ENCODE measurements at places on chromosomes 1 and 21.

DNA sequence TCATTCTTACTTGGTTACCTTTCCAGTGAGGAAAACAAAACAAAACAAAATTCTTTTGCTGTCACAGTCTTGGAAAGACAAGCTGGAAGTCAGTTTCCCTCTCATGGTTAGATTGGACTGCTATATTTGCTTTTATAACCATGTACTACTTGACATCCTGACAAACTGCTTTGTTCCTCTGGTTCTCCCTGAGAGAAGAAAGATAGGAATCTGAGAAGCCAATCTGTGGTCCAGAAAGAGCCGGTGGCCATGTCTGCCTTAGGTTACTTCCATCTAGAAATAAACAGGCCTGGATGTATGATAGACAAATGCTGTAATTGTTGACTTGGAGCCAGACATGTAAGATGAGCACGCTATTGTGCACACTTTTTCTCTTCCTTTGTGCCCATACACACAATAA lies 330.0 kb downstream of the BRINP3 start:
- no peak for DNase-seq

- peak; percentile 49 for DNase-seq
These were observed 110.9 kb downstream of the TOMM20 start for GRCh38 chr1:235017719-235018118.

DNA sequence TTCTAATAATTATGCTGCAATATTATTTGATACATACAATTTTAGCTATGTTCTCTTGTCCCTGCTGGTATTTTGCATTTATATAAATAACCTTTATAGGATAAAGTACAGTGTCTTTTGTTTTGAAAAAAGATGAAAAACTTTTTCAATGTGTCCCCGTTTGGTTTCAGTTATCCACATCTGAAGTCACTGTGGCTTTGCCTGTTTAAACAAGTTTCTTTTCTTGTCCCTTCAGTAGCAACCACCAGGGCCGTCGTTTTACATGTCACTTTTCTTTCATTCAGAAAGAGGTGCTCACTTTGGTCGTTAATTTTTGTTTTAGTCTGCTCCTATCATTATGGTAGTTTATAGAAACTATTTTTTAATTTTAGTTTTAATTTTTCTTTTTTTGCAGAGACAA lies 41.4 kb downstream of the RABGAP1L start:
- no peak for DNase-seq

GRCh38 chr1:116154536-116154935 lies 43.3 kb downstream of the MAB21L3 start:
- no peak for DNase-seq

DNA sequence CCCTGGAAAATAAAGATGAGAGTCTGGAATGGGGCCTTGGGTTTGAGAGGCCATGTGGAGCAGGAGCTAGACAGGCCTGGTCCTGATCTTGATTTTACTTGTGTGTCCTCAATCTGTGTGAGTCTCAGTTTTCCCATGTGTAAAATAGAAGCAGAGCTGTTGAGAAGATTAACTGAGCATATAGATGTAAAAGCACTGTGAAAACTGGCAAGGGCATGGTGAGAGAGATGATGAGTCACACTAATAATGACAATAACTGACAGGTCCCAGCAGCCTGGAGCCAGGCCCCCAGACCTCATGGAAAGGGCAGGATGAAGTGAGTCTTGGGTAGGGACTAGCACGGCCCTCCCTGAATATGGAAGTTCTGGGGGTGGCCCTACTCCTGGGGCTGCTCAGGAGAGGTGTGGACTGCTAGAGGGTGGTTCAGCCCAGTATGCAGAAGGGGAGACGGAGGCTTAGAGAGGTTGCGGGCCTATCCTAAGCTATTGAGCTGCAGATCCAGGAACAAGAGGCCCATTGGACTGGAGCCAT lies 2.8 kb upstream of the AHDC1 start:
- DNase-seq = peak; percentile 50

DNA sequence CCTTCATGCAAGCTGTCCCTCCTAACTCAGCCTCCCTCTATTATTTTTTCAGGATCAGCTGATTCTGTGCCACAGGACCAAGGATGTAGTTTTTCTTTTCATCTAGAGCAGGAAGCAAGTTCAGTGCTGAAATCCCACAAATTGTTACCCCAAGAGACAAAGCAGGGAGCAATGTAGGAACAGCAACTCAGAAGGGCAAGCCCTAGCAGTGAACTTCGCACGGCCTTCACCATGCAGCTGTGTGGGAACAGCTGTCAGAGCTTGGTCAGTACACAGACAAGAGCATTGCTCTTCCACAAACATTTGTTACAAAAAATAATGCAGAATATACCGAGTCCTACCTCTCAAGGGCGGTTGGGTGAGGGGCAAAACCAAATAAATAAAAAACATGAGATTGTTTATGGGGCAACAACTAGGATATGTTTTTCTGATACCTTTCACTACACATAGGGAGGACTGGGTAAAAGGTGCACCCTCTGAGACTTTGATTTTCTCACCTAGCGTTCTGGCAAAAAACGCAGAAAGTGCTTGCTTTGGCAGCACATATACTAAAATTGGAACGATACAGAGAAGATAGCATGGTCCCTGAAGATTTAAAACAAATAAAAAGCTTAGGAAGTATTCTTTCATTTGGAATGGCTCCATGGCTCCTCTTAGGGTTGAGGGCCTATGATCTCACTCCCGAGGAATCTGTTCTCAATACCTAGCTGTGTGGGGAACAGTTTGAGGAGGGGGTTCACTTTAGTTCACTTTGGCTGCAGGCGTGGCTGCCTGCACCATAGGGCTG lies 37.1 kb upstream of the ANGPTL7 start:
- DNase-seq = no peak

DNA sequence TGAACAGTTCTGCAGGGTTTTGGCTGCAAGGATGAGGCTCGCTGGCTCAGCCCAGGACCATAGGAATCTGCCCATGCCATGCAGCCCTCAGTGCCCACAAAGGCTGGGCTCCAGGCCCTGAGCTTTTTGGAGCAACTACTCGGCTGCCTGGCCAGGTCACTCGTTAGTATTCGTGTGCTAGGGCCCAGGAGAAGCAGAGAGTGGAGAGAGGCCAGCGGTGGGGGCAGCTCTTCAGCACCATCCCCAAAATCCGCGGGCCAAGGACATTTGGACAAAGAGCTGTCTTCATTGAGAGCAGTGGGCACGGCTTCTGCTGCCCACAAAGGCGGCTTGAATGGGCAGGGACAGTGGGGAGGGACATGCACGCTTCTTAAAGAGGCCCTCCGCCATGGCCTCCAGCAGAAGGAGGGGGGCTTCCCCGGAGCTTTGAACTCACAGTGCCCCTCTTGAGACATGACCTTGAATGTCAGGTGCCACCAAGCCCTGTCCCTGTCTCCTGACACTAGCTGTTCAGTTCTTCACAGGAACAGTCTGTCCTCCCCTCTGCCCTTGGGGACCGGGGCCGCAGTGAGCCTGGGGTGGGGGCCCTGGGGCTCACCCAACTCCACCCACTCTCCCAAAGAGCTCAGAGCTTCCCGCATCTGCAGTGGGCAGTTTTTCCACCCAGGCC lies 106.1 kb upstream of the ARHGEF16 start:
- no peak for DNase-seq

All from DMS53 (cell line).